ENCODE measurements at places on chromosomes 3 and 15. TPM values are rescaled to one million over a fixed set of nuclear protein-coding genes. Genes with fewer than 3 reads are reported as not detected.

Gene WNT7A
- polyA plus RNA-seq, result not detected

Gene BLOC1S6
- 44.7 TPM for polyA plus RNA-seq

Gene GPR62
- polyA plus RNA-seq, result 0.27 TPM

Gene SLC2A2
- not detected for polyA plus RNA-seq

Gene RBP2
- polyA plus RNA-seq, result not detected

Gene HESX1
- polyA plus RNA-seq, result 2.6 TPM

Gene NUSAP1
- 37.2 TPM for polyA plus RNA-seq

Gene CNTN6
- polyA plus RNA-seq, result 1.1 TPM

Gene PLSCR2
- polyA plus RNA-seq, result 0.37 TPM

Gene NR1I2
- 25.0 TPM for polyA plus RNA-seq

Gene ZNF662
- 11.1 TPM for polyA plus RNA-seq

Gene CYP8B1
- polyA plus RNA-seq, result 0.10 TPM

Gene TEX9
- 1.5 TPM for polyA plus RNA-seq

Gene HAPLN3
- 5.8 TPM for polyA plus RNA-seq

Gene SOX2
- 3.3 TPM for polyA plus RNA-seq

Gene TGM4
- not detected for polyA plus RNA-seq

Gene PLEKHO2
- polyA plus RNA-seq, result 21.1 TPM

Gene LRRC34
- polyA plus RNA-seq, result 2.8 TPM

Gene GRIP2
- 30.5 TPM for polyA plus RNA-seq

Gene CPN2
- polyA plus RNA-seq, result not detected

Gene MYH15
- 0.60 TPM for polyA plus RNA-seq

Gene DLEC1
- 0.20 TPM for polyA plus RNA-seq

Gene A4GNT
- 0.09 TPM for polyA plus RNA-seq

Gene TRH
- polyA plus RNA-seq, result 0.27 TPM

Gene UNC13C
- polyA plus RNA-seq, result 4.8 TPM

Gene FBXO40
- 3.8 TPM for polyA plus RNA-seq

Gene MOBP
- polyA plus RNA-seq, result 0.37 TPM

Gene IL17RD
- polyA plus RNA-seq, result 25.4 TPM

Gene AMT
- polyA plus RNA-seq, result not detected

Gene C2CD4B
- polyA plus RNA-seq, result 0.89 TPM

Gene P2RY14
- polyA plus RNA-seq, result 1.5 TPM

Gene ANKRD34C
- not detected for polyA plus RNA-seq
